ENCODE measurements at places on chromosomes 5 and 9.
A peak's percentile ranks its signal among the peaks of the same experiment; 100 is the strongest.

DNA sequence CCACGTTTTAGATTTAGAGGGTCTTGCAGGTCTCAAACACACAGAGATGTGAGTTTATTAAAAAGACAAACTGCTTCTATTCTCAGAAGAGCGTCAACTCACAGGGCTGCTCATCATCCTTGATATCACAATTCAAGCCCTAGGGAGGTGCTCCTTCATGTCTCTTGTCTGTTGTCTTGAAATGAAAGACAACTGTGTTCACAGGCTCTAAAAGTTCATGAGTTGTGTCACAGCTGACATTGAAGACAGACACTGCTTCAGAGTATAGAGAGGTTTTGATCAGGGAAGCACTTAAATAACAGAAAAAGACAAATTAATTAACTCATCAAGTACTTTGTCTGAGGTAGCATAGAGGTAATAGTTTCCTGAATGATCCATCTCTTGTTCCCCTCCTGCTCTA, 1917.6 kb upstream of the WWC1 start:
- no peak for DNase-seq

DNA sequence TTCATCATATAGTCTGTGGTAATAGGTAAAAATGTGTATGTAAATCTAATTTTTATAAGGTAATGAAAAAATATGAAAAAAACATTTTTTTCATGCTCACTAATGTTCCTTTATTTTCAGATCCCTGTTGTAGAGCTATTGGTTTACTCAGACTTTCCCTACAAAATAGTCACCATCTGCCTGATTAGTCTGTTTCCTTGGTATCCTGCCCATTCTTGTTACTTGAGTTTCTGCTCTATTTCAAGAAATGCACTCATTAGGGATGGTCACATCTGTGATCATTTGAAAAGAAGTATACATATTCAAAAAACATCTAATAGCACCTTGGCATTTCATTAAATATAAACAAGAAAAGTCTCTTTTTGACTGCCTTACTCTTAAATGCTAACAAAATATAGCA, 21.6 kb upstream of the RASA1 start:
- DNase-seq = peak; percentile 33

GRCh38 chr5:86625148-86625547, 7.4 kb downstream of the COX7C start:
- DNase-seq = no peak

DNA sequence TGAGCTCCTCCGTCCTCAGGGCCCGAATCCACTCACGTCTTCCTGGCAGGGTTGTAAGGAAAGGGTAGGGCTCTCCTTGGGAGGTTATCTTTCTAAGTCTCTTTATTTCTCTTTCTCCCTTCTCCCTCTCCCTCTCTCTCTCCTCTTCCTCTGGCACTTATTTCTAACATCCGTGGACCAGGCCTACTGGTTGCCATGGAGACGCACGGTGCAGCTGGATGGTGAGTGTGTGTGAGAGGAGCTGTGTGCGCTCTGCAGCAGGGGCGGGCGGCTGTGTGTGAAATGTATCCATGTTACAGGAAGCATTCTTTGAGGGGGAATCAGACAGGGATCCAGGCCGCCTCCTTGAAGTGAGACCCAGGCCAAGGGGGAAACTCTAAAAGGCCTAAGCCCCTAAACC, 32.2 kb downstream of the PCDH1 start:
- no peak for DNase-seq

- no peak for DNase-seq
These were observed 188.8 kb downstream of the CCDC192 start for GRCh38 chr5:127891942-127892341.

- no peak for DNase-seq
These were observed 74.5 kb downstream of the RASEF start for GRCh38 chr9:82988488-82988887.

GRCh38 chr5:66616520-66617225, 20.5 kb downstream of the MAST4 start:
- DNase-seq = no peak

DNA sequence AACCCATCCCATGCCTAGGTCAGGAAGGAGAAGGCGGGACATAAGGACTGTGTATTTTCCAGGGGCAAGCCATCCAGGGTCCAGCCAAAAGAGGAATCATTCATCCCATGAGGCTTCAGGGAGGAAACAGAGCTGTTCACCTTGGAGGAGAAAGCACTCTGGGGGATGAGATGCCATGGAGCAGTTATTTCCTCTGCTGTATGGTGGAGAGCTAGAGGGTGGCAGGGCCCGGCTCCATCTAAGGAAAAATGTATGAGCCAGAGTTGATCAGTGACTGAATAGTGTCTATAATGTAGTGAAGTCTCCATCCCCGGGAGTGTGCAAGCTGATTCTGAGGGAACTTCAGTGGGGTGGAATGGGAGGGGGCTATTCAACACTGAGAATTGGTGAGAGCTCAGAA, 8.0 kb downstream of the ENHO start:
- no peak for DNase-seq

GRCh38 chr9:36150574-36151315, 14.2 kb downstream of the GLIPR2 start:
- no peak for DNase-seq

DNA sequence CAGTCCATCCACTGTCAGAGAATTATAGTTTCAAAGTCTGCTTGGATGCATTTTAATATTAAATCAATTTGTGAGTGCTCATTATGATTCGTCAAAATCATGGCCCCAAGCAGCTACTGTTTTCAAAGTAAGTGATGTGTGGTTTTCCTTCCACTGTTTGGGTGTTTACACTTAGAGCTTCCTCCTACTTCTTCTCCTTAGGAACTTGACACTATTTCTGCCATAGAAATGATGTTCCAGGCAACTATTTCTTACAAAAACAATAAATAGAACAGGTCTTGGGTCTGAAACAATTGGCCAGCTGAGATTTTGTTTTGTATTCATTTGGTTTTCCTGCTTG, 132.8 kb upstream of the RAI14 start:
- no peak for DNase-seq

DNA sequence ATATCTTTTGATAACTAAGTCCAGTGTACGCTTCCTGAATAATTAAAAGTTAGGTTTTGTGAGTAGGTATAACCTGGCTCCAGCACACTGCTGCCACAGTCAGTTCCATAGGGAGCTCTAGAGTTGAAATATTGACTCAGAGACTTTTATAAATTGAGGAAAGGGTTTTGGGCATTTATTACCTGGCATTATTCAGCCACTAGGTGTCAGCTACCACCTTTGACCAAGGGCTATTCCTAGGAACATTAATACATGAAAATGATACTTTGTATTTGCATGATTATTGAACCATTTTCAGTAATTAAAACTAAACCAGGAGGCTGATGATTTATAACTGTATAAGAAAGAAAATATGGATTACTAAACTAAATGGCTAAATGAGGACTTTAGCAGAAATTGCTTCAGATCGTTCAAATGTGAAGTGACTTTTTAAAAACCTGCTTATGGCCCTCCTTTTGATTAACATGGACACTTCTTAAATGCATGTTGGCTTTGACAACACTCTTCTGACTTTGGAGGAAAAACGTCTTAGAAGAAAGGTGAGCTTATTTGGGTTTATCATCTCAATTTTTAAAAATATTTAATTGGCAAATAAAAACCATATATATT, 83.0 kb downstream of the SMC2 start:
- DNase-seq = peak; percentile 8

- DNase-seq = peak; percentile 21
These were observed 2.9 kb downstream of the ZFAND5 start for GRCh38 chr9:72362118-72362531.

DNA sequence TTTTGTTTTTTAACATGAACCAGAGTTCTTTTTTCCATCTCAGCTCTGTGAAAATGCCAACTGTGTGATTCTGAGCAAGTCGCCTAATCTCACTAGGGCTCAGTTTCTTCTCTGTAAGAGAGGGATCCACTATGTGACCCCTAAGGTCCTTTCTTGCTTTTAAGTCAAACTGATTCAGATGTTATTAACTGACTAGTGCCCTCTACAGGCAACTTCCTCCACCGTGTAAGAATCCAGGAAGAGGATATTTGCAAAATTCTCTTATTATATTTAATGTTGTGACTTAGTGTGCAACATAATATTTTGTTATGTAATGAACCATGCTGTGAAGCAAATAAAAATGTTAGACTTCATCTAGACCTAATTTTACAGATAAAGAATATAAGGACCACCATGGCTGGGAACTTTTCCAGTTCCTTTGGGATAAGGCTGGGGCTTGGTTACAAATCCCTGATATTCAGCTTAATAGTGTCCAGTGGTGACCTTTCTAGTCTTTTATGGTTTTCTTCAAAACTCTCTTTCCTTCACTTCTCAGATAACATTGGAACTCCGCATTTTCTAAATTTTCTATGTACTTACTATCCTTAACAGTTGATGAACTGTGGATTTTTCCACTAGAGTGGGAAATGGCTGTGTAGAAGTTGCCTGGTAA, 244.7 kb downstream of the PIK3R1 start:
- peak; percentile 49 for DNase-seq

- DNase-seq = no peak
These were observed 1.1 kb downstream of the DNAJC21 start for GRCh38 chr5:34930462-34930844.

DNA sequence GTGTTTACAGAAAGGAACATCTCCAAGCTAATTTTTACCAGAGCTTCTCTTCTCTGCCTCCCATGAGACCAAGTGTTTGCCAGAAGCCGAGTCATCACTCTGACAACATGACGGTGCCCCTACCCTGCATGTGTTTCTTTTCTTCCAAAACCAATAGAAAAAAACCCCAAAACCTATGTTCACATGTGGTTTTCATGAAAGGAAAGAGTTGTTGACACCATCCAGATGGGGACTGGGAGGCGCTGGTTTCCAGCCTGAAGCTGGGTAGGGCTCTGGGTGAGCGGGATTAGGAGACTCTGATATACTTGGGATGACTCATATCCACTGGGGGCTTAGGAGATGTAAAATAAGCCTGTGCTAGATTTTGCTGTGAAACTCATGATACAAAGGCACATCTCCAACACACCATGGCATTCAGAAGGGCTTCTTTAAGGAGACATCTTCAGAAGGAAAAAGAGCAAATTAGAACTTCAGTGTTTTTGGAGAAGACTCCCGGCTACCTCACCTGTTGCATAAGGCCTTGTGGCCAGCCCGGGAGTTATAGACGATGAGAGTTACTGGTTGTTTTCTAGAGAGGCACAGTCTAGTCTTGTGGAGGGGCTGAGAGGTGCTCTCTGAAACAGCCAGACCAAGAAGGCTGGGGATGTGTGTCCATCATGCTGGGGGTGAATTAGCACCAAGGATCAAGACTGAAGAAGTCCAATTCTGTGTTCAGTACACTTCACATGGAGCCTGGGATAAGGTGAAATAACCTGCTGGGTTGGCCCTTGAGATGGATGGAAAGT, 108.9 kb upstream of the LHFPL2 start:
- DNase-seq = peak; percentile 88

DNA sequence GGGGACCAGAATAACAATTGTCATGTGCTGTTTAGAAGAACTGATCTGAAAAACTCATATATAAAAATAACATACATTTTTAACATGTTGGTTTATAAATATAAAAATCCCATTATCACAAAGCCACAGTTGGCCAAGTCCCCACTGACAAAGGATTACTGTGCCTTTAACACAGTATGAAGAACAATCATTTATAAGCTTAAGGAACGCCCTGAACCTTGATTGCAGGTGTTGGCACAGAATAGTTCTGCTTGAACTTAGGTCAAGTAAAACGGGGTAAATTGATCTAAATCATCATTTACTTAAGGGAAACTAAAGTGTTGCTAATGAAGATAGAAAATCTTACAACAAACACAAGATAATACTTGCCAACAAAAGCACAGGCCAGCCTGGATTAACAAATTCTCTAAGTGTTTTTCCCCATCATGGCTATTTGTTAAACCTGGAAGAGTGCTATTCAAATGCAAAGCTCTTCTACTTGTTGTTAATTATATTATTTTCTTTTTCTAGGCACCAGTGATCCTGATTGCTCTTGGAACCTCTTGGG, 46.1 kb downstream of the ASTN2 start:
- DNase-seq = no peak

DNA sequence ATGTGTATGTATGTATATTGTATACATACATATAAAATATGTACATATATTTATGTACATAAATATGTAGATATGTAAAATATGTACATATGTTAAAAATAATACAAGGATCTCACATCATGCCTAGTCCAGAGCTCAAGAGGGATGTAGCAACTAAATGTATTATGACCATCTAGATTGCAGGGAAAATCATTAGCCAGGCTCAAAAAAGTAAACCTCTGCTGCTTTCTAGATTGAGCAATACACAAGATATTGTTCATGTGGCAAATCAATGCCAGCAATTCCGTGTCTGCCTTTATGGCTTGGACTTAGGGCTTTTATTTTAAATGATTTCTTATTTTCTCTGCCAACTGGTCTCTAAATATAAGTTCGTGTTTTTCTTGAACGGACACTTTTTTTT, 65.2 kb downstream of the RAI14 start:
- DNase-seq = no peak

DNA sequence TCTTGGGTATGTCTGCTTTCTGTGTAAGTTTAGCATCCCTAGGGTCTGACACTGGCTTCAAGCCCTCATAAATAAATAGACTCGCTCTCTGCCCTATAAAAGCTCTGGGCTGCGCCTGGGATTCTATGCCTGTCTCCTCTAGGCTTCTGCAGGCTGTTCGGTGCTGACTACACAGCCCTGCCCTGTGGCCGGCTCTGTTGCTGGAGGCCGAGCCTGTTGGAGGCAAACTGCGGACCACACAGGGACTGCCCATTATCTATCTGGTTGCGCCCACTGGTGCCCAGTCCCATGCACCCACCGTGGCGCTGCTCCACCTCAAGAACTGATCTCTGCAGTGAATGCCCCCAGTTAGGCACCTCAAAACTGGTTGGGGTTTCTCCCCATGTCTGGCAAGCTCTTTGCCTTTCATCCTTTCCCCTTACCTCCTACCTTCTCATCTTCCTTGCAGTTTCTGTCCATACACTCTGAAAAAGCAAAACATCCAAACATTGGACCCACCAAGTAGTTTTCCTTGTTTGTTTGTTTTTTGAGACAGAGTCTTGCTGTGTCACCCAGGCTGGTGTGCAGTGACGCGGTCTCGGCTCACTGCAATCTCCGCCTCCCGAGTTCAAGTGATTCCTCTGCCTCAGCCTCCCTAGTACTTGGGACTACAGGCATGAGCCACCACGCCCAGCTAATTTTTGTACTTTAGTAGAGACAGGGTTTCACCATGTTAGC, 207.2 kb downstream of the ERCC6L2 start:
- no peak for DNase-seq

- no peak for DNase-seq
These were observed 1.2 kb upstream of the ZDHHC11 start for GRCh38 chr5:852018-852417.

DNA sequence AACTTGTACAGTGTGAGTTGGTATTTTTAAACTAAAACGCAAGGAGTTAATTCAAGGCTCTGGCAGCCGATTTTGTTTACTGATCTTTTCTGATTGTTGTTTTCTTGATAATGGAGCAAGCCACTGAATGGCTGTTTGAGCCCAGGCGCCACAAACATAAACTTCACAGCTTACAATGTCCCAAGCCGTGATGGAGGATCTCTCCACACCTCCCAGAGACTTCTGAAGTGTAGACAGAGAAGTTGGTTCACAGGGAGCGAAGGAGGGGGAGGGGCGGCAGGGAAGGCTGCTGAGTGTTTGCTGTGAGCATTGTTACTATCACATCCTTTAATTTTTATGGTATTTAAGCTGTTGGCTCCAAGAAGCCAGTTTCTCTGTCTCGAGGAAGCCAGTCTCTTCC, 14.7 kb downstream of the ISL1 start:
- DNase-seq = no peak

- no peak for DNase-seq
These were observed 265.9 kb downstream of the MCTP1 start for GRCh38 chr5:95018946-95019345.

- DNase-seq = peak; percentile 19
These were observed 2115.0 kb downstream of the MAT2B start for GRCh38 chr5:165620394-165620793.

GRCh38 chr5:160001457-160001856, 7.5 kb upstream of the TTC1 start:
- no peak for DNase-seq
